ENCODE measurements at places on chromosomes 4 and X.

GRCh38 chr4:70666369-70666768 is at the start of gene JCHAIN:
TSS of gene JCHAIN (minus strand) at chr4:70666508. CDS start at chr4:70666490, 18 bp downstream.
- peak; percentile 20 for DNase-seq

- DNase-seq = no peak
These were observed 28.8 kb upstream of the PPP2R2C start for GRCh38 chr4:6501171-6501570.

DNA sequence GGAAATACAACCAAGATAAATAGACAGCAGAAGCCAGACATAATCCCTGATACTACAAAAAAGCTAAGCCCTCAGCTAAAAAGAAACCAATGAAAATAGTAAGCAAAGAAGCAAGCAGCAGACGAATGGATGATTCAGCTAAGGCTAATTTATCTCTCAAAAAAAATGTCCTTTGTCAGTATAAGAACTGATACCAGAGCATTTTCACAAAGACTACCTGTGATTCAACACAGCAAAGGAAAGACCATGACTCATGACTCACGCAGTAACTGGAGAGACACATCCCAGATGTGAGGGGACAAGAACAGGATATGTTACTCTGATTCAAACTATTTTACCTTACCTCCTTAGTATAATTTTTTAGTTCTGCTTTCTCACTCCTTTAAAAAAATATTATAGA is 22.7 kb upstream of the TMPRSS11F start:
- DNase-seq = peak; percentile 48

GRCh38 chrX:73812256-73812655 is 249.3 kb downstream of the CHIC1 start:
- no peak for DNase-seq

DNA sequence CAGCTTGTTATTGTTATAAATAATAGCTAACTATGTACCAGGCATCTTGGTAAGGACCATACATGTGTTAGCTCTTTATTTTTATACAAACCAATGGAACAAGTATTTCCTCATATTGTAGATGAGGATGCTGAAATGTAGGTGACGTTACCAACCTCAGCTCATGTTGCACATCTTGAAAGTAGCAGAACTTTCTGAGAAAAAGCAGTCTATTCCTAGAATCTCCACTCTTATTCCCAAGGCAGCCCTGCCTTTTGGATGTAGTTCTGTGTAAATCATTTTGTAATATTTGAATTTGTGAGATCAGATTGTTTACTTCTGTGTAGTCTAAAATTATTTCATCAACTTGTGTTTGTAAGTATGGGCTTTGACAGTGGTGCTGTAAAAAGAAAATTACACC is 5.3 kb downstream of the FHDC1 start:
- no peak for DNase-seq

DNA sequence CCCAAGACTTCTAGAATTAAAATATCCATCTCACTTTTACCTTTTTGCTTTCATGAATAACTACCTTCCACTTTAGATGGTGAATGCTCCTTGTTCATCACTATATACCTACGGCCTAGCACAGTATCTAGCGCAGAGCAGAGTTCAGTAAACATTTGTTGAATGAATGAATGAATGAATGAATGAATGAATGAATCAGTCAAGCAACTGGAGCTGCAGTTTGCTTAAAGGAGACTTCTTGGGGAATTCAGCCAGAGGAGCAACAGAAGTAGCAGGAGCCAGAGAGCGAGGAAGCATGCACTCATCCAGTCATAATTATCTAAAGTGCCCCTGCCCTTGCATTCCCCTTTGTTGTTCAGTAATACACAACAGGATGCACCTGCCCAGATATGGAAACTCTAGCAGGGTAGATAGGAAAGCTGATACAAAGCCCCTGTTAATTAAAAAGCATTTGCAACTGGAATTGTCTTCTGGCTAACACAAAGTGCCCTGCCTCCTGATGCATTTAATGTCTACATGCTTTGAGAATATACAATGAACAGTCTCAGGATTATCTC is 103.0 kb upstream of the MBNL3 start:
- no peak for DNase-seq

DNA sequence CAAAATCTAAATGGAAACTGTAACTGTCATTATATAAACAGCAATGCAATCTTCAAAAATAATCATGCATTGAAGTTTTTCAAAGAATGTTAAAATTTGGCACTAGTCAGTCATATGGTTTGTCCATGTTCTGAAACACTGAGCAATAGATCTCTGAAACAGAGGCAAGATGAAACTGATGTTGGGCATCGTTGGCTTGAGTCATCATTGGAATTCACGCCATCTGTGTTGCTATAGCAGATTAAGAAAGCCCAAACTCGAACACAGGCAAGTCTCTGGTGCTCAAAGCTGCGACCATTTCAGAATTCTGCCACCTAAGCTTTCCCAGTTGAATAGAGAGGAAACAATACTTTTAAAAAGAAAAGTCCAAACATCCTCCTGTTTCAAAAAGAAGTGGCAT is 114.1 kb upstream of the PPARGC1A start:
- DNase-seq = no peak

GRCh38 chrX:136147315-136147901 is at the start of gene FHL1:
TSS of gene FHL1 (plus strand) at chrX:136147533.
- DNase-seq = peak; percentile 50

GRCh38 chr4:113945906-113946305 is 33.5 kb downstream of the ARSJ start:
- peak; percentile 70 for DNase-seq

DNA sequence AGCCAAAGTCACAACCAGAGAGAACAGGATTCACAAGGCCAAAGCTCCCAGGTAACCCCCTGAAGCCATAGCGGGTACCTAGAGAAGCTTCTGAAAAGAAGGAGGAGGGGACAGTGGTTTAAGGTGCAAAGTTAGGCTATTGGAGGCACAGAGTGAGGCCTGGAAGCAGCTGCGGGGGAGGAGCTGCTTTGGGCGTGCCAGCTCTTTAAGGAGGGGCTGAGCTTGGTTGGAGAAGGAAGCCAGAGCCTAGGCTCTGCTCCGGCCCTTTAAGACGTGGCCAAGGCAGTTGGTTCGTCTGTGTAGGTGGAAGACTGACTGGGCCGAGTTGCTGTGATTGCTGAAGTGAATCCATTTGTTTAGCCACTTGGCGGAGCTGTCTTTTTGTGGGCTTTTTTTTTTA is 1.5 kb downstream of the KLF8 start:
- no peak for DNase-seq

DNA sequence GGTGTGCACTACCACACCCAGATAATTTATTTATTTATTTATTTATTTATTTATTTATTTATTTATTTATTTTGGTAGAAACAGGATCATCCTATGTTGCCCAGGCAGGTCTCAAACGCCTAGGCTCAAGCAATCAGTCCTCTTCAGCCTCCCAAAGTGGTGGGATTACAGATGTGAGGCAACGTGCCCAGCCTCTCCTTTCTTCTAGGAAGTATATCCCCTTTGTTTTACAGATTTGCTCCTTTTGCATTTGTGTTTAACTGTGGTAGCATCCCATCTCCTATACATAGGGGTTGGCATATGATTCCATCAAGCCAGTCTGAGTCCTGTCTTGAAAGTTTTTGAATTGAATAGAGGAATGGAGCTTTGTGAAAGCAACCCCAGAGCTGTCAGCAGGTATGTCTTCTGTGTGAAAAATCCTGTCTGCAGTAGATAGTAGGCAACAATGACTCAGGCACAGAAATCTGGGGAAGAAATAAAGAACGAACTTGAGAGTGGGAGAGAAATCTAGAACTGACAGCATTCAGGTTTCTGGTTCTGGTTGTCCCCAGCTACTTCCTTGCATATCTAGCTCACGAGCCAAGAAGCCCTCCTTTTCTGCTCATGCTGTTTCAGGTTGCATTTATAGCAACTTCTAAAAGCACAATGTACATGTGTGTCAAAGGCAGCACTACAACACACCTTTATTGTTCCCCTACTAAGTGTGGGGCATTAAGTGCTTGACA is 113.7 kb upstream of the LSM6 start:
- no peak for DNase-seq

DNA sequence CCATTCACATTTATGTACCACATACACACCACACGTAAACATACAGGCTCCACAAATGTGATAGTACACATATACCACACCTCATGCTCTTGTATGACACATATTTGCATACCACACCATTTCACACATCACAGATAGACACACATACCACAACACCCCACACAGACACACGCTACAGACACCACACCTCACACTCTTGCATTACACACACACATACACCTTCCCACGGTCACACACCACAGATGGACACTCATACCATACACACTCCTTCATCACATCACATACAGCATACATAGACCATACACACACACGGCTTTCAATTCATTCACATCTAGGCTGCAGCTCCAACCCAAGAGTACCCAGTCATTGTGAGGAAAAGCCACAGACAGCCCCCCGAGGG is 222.5 kb upstream of the RPL34 start:
- DNase-seq = no peak

- no peak for DNase-seq
These were observed 879.2 kb upstream of the IGFBP7 start for GRCh38 chr4:57989430-57989829.

DNA sequence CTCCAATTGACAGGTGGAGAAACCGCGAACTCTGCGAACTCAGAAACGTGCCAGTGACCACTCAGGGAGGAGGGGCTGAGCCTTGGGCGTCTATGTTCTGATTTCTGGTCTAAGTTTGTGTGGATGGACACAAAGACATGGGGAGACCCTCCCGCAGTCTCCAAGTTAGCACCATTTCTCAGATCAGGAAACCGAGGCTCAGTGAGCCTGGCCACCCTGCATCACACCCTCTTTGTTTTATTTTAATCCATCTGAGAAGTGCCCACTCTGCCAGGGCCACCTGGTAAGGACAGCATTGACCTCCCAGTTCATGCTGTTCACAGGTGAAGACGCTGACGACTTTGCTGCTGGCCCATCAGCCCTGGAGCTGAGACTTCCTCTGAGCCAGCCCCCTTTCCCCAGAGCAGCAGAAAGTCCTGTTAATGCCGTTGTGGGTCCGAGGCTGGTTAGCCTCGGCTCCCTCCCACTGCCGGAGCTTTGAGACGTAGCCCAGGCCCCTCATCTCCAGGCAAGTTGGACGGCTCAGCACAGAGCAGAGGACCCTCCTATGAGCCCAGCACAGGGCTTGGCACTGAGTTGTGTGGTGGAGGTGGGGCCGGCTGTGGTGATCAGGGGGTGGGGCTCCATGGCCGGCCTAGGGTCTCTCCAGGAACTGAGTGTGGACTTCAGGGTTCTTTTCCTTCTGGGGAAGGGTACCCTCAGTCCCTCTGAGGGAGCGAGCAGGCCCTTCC is 43.7 kb downstream of the PSAPL1 start:
- no peak for DNase-seq

GRCh38 chr4:1168191-1169101 is 3.9 kb downstream of the SPON2 start:
- no peak for DNase-seq

- no peak for DNase-seq
These were observed 406.0 kb downstream of the BCOR start for GRCh38 chrX:39691724-39692123.

DNA sequence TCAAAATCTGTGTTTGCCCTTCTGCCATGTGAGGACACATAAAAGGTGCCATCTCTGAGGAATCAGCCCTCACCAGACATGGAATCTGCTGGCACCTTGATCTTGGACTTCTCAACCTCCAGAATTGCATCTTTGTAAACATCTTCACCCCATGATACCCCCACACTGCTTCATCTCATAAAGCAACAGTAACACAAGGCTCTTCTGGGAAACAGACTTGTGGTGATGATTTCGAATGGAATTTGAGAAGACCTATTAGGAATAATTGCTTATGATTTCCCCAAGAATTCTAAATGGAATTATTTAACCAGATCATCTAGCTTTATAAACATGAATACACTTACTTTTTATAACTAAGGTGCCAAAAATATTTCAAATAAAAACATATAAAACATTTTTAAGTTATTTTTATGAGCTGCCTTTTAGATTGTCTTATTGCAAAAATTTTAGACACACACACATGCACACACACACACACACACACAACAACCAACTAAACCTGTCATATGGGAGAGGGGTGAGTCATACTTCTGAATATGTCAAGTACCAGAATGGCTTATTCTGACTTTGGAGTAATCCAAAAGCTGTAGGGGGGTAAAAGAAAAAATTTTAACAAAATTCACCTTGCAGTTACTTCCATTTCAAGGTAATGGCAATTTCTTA is 82.0 kb downstream of the USP46 start:
- DNase-seq = peak; percentile 50

DNA sequence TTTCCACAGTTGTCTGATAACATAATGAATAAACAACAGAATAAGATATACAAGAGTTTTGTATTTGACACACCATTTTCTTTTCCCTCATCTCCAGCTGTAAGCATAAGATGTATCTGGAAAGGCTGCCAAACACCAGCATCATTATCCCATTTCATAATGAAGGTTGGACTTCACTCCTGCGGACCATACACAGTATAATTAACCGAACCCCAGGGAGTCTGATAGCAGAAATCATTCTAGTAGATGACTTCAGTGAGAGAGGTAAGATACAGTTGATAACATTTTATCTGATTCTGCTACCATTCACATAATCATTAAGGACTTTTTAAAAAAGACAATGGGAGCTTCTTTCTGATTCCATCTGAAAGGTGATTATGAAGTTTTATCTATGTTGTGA is 535.2 kb downstream of the GALNTL6 start:
- DNase-seq = no peak

- DNase-seq = no peak
These were observed 154.3 kb downstream of the CFAP299 start for GRCh38 chr4:80489798-80490197.

GRCh38 chr4:85318415-85318814 is 156.5 kb upstream of the ARHGAP24 start:
- DNase-seq = peak; percentile 1
